Activated T-cell treated with anti-CD3 and anti-CD28 coated beads for 48 hours (primary cell): ENCODE measurements at places on chromosomes 13 and 19.

DNA sequence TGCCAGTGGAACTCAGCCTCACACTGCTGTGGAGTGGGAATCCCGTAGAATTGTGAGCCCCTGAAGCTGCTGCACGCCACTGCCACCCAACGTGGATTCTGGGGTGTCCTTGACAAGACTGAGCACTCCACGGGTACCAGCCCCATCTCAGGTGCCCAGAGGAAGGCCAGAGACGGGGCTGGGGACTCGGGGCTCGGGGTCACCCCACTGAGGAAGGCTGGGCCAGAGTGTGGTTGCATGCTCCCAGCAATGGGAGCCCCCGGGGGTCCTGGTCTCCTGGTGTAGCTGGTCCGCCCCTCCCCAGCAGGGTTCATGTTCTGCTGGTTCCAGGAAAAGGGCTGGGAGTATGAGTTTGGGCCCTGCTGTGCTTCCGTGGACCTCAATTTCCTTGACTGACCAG, 15.2 kb downstream of the DAPK3 start:
- no peak for DNase-seq

DNA sequence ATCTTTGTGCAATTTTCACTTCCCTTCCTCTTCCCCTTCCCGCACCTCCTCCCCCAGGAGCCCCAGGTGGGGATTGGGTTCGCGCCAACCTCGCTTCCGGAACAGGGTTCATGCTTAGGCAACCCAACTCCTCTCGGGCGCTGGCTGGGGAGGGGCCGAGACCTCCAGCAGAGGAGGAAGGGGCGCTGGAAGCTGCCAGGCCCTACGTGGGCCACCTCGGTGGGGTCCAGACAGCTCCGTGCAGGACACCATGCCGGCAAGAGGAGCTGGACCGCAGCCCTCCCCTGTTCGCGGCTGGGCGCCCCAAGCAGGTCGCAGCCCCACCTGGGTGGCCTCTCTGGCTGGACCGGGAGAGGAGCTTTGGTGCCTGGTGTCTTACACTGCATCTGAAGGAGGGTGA, 91.1 kb downstream of the SPACA7 start:
- DNase-seq, result no peak

GRCh38 chr19:21127898-21128297, 13.9 kb upstream of the ZNF431 start:
- no peak for DNase-seq

DNA sequence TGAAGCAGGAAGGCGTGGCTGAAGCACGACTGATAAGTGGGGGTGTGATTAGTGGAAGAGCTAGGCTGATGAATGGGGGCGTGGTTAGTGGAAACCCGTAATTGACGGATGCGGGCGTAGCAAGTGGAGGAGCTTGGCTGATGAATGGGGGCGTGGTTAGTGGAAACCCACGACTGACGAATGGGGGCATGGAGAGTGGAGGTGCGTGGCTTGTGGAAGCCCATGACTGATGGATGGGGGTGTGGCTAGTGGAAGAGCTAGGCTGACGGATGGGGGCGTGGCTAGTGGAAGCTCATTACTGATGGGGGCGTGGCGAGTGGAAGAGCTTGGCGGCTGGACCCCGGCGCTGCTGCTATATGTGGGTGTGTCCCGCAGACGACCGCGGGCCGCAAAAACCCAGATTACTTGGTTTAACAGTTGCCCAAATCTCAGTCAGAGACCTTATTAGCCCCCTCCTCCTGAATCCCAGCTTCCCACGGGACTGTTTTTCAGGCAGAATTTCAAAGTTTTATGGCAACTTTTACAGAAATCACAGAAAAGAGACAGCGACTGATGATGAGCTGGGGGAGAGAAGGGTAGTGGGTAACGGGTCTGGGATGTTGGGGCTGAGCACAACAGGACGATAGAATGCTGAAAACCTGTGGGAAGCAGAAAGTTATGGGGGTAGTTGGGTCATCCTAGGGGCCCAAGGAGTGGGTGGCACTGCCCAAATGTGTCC, 9.0 kb upstream of the MEIS3 start:
- peak; percentile 86 for DNase-seq

DNA sequence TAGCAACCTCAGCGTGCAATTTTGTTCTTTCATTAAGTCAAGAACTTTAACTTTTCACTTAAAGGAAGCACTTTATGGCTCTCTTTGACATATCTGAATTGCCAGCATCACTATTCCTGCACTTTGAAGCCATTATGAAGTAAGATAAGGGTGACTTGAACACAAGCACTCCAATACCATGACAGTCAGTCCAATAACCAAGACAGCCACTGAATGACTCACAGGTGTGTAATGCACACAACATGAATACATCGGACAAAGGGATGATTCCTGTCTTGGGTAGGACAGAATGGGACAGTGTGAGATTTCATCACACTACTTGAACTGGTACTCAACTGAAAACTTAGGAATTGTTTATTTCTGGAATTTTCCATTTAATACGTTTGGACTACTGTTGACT, 233.7 kb upstream of the IPO5 start:
- no peak for DNase-seq

GRCh38 chr19:43265664-43266025, 3.7 kb downstream of the PSG9 start:
- no peak for DNase-seq

DNA sequence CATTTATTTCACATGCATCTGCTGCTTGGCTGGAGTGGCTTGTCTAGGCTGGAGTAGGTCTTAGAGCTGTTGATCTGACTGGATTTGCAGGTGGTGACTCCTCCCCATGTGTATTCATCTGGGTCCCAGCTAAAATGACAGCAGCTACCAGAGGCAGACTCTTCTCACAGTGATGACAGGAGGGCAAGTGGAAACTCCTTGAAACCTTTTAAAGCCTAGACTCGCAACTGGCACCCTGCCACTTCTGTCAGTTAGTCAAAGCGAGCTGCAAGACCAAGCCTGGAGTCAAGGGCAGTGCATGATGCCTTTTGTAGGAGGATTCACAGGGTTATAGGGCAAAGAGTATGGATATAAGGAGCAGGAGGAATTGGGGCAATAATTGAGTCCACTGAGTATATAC, 65.2 kb downstream of the TEX26 start:
- no peak for DNase-seq

DNA sequence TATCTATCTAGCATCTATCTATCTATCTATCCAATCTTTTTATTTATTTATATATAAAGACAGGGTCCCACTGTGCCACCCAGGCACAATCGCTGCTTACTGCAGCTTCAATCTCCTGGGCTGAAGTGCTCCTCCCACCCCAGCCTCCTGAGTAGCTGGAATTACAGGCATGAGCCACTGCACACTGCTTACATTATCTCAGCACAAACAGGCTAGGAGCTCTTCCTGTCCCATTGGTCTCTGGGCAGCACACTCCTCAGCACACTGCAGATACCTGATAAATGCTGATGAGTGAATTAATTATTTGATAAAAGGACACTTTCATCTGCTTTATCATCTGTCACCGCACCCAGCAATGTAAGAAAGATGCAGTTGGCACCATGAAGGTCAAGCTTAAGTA, 16.1 kb downstream of the ZNF562 start:
- DNase-seq, result no peak

DNA sequence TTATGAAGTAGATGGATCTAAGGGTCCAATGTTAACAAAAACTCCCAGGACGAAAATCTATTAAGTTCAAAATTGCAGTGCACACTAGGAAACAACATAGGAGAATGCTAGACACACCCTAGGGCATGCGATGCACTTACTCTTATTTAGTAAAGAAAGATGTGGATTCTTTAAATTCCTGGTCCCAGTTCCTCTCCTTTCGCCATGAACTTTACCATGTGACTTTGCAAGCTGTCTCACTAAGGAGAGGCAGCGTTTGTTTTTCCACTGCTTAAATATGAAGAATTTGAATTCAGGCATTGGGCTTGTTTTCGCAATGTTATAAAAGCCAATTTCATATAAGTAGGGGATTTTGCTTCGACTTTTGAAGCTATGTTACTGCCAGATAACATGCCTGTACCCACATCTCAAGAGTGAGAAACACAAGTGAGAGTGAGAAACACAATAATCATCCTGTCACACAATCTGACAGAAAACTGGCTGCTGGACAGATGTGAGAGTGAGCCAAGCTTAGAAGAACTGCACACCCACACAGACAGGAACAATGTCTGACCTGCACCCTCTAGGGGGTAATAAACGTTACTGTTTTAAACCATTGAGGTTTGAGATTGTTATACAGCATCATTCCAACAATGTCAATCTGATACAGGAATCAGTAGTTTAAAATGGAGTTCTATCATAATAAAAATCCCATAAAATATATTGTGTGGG, 1308.4 kb downstream of the SLITRK5 start:
- no peak for DNase-seq

GRCh38 chr19:16834747-16835146, 5.5 kb downstream of the SIN3B start:
- no peak for DNase-seq

DNA sequence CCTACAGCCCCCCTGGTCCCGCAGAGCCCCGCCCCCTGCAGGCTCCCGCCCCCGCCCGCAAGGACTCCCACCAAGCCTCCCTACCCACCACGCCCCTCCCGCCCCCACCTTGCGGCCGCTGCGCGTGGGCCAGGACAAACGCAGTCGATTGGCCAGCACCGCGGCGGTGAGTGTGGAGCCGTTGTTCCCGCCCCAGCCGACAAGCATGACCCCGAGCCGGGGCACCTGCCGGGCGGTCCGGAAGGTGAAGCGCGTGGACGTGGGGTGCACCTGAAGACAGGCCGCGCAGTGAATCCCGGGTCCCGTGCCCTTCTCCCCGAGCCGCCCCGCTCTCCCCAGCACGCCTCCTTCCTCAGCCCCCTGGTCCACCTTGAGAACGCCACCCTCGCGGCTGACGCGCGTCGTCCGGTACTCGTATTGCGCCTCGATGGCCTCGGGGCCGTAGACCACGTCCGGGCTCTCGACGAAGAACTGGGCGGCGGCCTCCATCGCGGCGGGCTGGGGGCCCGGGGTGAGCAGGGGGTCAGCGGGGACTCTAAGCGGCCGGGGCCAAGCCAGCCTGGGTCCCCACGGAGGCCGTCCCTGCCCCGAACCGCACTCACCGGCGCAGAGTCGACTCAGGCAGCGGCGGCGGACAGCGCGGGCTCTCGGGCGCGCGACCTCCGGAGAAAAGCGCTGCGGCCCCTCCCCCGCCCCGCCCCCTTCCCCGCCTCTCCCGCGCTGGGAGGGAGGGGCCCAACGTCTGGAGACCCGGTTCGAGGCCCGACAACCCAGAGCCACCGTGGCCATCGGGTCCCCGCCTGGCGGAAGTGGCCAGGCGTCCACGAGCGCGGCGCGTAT, at the start of gene ISYNA1:
Gene ISYNA1, minus strand, starts transcription at position 643 of the 840 bp plus-strand sequence. Its CDS starts 154 bp downstream, at position 489.
- DNase-seq, result peak; percentile 47

GRCh38 chr13:91303031-91303430, 44.5 kb upstream of the MIR17HG start:
- DNase-seq, result no peak

- no peak for DNase-seq
Observed at GRCh38 chr13:44174769-44175425, 198.7 kb upstream of the SERP2 start.

DNA sequence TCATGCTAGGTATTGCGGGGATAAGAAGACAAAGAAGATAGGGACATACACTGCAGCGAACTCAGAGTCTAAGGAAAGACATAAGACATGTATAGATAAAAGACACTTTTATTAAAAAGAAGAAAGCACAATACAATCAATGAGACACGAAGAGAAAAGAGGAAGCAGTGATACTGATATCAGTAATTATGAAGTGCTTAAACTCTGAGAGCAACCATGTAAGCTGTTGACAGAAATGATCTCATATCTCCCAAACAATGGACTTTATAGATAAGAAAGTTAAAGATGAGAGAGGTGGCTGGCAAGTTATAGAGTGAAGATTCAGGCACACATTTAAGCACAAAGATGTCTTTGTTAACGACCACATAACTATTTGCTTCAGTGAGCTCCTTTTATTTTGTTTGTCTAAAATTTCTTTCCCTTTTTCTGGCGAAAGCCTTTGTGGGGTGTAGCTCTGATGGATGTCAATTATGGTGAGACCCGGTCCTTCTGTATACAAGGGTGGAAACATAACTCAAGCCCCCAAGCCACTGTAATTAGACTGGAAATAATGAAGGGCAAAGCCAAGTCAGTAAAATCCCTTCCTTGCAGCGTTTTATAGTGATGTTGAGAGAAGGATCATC, 818.0 kb upstream of the SLC10A2 start:
- DNase-seq, result no peak

GRCh38 chr19:23482829-23483228, 87.6 kb upstream of the ZNF91 start:
- DNase-seq, result no peak

DNA sequence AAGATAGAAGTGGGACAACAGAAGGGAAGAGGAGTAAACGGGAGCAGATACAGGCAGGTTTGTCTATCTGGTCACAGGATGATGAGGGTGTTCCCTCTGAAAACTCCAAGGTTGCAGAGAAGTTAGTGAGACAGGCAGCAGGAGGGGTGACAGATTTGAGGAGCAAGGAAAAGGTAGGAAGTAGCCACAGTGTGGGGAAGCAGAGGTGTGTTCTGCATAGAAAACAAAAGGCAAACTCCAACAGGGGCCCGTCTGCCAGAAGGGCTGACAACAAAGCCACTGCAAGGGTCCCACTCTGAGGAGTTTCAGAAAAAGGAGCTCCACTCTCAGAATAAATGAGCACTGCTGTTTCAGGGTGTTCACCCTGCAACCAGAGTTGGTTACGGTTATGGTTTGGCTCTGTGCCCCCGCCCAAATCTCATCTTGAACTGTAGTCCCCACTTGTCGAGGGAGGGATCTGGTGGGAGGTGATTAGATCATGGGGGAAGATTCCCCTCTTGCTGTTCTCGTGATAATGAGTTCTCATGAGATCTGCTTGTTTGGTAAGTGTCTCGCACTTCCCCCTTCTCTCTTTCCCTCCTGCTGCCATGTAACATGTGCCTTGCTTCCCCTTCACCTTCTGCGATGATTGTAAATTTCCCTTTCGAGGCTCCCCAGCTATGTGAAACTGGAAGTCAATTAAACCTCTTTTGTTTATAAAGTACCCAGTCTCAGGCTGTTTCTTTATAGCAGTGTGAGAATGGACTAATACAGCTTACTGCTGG, 32.1 kb downstream of the SMAD9 start:
- DNase-seq, result no peak

- DNase-seq, result no peak
Observed at GRCh38 chr13:76758738-76759137, 127.5 kb downstream of the KCTD12 start.

DNA sequence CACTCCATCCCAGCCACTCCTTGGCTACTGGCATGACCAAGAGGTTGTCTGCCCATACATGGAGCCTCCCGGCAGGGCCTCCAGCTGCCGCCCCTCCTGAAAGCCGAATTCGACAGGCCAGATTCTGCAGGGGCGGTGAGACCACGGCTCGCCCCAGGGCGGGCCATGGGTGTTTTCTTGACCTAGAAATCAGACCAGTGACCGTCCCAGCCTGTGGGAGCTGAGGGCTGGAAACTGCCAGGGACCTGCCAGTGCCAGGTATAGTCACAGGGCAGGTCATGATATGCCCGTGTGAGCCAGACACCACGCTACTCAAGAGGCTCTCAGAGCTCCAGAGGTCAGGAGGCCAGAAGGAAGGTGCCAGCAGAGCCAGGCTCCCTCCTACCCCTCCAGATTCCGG, 16.8 kb downstream of the DAPK3 start:
- DNase-seq, result no peak

DNA sequence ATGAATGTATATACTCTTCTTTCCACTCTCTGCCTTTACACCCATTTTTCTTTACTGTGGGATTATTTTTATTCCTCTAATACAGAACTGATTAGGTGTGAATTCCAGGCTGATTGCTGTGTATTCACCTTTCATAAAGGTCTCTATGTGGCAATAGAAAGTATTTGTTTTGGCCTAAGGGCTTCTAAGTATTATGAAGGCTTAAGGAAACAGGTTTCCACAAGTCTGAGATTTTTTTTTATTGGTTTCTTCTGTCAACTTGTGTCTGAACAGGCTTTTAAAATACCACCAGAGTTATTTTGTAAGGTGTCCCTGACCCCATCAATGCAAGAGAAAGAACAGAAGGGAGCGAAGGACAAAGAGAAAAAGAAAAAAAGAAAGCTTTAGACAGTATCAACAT, 1102.0 kb upstream of the SPRY2 start:
- DNase-seq, result no peak
